Left ventricle myocardium inferior (tissue), 1 donor: ENCODE measurements at places on chromosomes 5 and 9. TPM values are rescaled to one million over a fixed set of nuclear protein-coding genes. Genes with fewer than 3 reads are reported as not detected.

NINJ1 gene
- total RNA-seq, result 53.7 TPM

IFNA16 gene
- not detected for total RNA-seq

TMEFF1 gene
- not detected for total RNA-seq

GPR150 gene
- total RNA-seq, result 0.14 TPM

NIPBL gene
- 39.2 TPM for total RNA-seq

NR6A1 gene
- 1.0 TPM for total RNA-seq

OR1L4 gene
- not detected for total RNA-seq
